ENCODE measurements at places on chromosomes 7 and 10.

- no peak for DNase-seq
Measured at GRCh38 chr7:7829667-7830066, 111.3 kb upstream of the RPA3 start.

GRCh38 chr10:12717981-12718707, 283.4 kb downstream of the CCDC3 start:
- no peak for DNase-seq

DNA sequence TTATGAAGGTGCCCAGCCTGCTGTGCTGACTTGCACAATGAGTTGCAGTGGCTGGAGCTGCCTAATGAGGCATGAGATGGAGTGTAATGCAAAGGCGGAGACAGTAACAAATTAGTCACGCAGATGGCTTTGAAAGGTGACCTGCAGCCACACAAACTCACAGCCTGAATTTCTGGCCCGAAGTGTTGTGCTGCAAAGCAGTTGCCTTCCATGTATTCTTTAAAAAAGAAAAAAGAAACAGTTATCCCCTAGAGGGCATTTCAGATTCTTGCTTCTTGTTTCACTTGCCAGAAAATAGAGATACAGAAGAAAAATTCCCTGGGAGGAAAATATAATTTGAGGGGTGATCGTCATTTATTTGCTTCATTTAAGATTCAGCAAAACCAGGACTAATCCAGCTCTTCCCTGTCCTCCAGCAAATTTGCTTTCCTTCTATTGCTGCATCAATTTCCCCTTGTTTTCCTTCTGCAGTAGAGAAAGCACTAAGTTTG, 239.9 kb downstream of the ADRA2A start:
- peak; percentile 38 for DNase-seq

- DNase-seq = no peak
Measured at GRCh38 chr10:78383378-78384048, 349.9 kb downstream of the RPS24 start.

- no peak for DNase-seq
Measured at GRCh38 chr10:59741583-59741982, 11.7 kb downstream of the MRLN start.

DNA sequence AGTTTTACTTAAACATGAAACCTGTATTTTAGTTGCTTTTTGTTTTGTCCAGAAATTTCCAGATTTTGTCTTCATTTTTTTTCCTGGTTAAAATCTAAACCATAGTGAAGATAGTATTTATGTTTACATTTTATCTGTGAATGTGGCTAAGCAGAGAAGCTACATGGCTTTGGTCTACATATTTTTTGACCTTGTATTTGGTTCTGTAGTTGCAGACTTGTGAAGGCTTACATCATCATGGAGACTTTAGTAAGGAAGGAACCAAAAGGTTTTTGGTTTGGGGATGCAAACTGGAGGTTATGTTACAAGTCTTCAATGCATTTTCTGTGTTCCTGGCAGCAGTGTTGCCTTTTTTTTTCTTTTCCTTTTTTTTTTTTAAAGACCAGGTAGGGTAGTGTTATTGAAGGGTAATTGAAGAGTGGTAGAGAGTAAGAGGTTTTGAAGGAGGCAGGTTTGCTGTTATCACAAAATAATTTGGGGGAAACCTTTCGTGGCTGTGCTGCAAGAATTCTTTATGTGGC, 30.9 kb upstream of the VDAC2 start:
- no peak for DNase-seq

GRCh38 chr10:75971402-75972211, 540.2 kb downstream of the LRMDA start:
- DNase-seq = no peak

DNA sequence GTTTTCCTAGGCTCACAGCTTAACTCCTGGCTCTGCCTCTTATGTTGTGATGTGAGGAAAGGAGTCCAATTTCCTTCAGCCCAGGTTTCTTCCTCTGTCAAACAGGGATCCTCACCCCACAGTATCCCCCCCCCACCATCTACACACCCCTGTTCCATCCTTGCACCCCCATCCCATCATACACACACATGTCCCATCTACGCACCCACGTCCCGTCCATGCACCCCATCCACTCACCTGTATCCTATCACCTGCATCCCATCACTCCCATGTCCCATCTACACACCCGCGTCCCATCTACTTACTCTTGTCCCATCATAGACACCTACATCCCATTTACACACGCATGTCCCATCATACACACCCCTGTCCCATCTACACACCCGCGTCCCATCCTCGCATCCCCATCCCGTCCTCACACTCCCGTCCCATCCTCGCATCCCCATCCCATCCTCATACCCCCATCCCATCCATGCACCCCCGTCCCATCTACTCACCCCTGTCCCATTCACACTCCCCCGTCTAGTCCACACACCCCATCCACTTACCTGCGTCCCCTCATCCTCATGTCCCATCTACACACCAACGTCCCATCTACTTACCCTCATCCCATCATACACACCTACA, 117.3 kb downstream of the TRRAP start:
- DNase-seq = no peak

- DNase-seq = no peak
Measured at GRCh38 chr10:75061709-75062505, 49.5 kb upstream of the SAMD8 start.

DNA sequence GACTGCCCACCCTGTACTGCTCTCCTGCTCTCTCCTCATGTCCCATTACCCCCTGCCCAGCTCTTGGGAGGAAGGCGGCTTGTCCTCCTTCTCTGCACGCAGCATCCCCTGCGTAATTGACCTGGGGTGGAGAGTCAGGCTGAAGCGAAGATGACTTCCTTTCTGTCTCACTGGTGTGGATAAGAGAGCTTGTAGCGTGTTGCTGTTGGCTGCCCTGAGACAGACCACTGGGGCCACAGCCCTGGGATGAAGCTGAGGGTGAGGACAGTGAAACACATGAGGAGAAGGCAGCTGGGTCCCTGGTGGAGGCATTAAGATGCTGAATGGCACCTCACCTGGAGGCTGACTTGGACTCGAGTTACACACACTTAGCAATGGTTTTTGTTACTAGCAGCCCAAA, 310.3 kb upstream of the ZNF32 start:
- no peak for DNase-seq

DNA sequence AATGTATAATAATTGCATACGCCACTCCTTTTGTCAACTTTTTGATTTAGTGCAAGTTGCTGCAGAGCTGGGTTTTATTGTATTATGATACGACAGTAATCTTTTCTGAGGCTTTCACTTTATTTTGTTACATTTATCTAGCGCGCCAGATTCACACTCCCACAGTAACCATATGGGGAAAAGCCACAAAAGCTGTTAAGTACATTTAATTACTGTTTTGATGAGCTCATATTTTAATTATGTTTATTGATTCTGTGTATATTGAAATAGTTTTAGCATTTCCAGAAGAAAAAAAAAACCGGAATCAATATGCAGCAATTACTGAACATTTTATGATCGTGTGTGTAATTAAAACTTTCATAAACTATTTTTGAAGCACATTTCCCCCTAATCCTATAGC, 118.5 kb downstream of the RAB11FIP2 start:
- no peak for DNase-seq

GRCh38 chr7:159122276-159122675, 22.4 kb downstream of the VIPR2 start:
- no peak for DNase-seq

GRCh38 chr7:130156140-130156539, 49.1 kb downstream of the TMEM209 start:
- no peak for DNase-seq

DNA sequence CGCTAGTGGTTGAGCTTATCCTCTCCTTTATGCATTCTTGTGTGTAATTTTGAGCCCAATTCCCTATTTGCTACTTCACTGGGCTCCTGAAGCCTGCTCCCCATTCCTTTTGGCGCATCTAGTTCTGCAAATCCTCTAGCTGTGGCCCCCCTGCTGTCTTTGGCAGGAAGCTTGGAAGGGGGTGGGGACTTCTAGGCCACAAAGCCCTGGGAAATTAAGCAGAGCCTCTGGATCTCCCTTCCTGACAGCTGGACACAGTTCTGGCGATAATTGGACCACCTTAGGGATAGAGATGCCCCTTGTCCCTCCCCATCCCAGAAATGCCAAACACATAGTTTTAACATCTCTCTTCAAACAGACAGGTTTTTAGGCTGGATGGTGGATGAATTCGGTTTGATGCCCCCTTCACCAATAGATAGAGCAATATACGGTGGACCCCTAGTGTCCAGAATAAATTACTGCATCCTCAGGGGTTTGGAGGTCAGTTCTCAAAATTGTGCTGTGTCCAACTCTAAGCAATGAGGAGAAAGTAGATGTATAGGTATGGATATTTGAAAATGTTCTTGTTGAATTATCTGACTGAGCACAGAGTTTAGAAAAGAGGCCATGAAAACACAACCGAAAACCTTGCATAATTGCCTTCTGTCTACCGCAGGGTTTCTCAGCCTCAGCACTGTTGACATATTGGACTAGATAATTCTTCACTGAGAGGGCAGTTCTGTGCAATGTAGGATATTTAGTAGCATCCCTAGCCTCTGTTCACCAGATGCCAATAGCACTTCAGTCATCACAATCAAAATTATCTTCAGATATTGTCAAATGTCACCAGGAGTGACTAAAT, 75.5 kb downstream of the PAPSS2 start:
- peak; percentile 27 for DNase-seq

DNA sequence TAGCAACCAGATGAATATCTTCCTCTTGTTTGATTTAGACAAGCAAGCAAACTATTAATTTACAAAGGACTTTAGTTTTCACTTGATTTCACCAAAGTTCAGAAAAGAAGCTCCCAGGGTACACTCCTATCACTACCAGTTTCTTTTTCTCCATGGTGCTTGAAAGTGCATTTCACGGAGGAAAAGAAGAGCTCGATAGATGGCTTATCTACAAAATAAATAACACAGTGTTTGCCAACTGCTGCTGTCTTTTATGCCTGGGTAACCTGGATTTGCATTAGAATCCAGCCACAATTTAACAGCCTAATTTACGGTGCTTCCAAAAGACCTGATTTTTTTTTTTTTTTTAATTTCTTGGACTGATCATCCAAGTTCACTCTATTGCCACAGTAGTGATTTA, 275.7 kb downstream of the GPR37 start:
- DNase-seq = peak; percentile 74

- no peak for DNase-seq
Measured at GRCh38 chr10:91643700-91644099, 10.8 kb upstream of the PPP1R3C start.

GRCh38 chr7:137276189-137276588, 67.3 kb downstream of the PTN start:
- DNase-seq = no peak
